ENCODE measurements at places on chromosomes 5 and 9.

DNA sequence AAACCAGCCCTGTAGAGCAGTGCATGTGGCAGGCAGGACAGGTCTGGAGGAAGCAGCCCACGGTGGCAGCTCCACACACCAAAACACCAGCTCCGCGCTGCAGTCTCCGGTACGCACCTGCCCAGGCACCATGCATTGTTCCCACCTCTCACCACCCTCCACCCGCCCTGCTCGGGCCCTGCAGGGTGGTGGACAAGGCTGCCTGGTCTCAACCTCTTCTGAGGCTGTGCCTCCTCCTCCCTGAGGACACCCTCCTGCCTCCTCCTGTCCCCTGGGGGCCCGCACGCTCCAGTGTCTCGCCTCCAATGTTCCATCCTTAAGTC lies 96.2 kb downstream of the KCNT1 start:
- DNase-seq = no peak

DNA sequence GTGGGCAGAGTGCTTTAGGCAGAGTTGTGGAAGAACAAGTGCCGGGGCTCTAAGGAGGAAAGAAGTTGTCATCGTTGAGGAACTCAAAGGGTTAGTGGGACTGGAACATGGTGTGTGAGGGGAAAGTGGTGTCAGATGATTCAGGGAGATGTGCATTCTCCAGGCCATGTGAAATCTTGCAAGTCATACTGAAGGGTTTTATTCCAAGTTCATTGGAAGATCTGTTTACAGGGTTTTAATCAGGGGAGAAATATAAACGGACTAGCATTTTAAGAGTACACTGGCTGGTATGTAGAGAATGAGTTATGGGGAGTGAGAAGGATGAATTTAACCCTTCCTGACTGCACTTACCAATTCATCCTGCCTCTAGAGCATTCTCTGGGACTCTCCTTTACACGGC lies 49.3 kb downstream of the NR2F1 start:
- DNase-seq = no peak

GRCh38 chr5:68818057-68818695 lies 275.6 kb upstream of the SLC30A5 start:
- DNase-seq = no peak

- DNase-seq = no peak
Observed at GRCh38 chr5:116225281-116225922, 140.6 kb downstream of the COMMD10 start.

GRCh38 chr5:158886957-158887356 lies 212.8 kb downstream of the EBF1 start:
- no peak for DNase-seq

GRCh38 chr5:177222269-177222668 lies 81.2 kb downstream of the RAB24 start:
- DNase-seq = no peak

DNA sequence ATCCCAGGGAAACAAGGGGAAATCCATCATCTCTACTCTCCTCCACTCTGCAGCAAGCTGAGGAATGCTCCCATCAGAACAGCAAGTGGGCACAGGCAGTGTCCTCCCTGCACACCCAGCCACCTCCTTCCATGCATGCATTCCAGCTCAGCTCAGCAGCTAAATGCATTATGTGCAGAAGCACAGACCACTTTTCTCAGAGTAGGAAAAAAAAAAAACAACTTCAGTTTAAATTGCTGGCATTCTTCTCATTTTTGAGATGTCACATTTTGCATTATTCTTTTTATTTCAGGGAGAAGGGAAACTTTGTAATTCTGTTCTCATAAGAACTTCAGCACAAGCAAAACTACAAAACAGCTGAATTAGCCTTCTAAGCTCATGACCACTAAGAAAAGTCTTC lies 312.2 kb downstream of the SEMA5A start:
- no peak for DNase-seq

- no peak for DNase-seq
Observed at GRCh38 chr9:91771027-91771426, 179.0 kb downstream of the ROR2 start.

DNA sequence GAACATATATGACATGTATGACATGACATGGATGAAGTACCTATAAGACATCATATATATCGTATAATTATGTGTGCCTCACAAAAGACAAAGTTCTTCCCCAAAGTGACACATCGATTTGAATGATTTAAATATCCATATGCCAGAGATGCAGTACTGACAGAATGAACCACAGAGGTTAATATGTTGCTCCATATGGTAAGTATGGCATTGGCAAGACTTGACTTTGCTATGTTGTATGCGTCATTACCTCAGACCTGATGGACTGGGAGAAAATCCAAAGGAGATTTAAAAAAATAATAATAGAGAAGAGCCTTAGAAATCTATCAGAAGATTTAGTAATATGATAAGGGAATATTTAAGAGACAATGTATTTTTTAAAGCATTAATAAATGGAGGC lies 263.2 kb downstream of the PJA2 start:
- no peak for DNase-seq

- DNase-seq = no peak
Observed at GRCh38 chr9:94528886-94529285, 26.0 kb upstream of the PCAT7 start.

DNA sequence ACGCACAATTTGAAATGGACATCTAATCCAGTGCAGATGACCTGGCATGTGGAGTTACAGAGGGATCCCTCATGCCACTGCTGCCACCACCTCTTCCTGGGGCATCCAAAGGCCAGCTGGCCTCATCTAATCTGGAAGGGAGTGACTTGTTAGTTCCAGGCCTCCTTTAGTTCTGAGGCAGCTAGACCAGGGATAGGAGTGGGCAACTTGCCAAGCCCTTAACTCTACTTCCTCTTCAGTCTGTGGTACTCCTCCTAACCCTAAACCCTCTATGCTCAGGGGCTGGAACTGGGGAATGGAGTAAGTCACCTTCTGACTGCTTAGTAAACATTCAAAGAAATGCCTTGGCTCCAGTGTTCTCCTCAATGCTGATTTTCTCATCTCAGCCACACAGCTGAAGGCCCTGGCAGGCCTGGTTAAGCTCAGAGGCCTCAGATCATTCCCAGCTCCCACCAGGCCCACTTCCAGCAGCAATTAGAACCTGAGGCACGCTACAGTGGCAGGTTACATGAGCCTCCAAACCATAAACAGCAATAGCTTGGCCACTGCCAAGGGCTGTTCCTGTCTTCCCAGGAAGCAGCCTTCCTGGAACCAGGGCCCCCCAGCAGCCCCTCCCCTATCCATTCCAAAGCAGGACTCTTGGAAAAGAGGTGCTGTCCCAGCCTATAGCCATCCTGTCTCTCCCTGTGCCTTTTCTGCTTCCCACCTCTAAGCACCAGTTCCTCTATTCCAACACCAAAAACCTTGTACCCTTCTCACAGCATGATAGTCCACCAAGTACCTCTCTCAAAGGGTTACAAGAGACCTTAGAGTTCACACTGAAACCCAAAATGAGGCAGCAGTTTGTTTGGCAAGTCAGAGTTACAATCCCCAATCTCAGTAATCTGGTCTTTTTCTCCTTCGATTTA lies 2.0 kb downstream of the EIF4EBP3 start:
- DNase-seq = no peak

- DNase-seq = no peak
Observed at GRCh38 chr5:163807781-163808180, 302.4 kb downstream of the MAT2B start.

GRCh38 chr5:177089825-177090641 lies 3.3 kb downstream of the FGFR4 start:
- no peak for DNase-seq

DNA sequence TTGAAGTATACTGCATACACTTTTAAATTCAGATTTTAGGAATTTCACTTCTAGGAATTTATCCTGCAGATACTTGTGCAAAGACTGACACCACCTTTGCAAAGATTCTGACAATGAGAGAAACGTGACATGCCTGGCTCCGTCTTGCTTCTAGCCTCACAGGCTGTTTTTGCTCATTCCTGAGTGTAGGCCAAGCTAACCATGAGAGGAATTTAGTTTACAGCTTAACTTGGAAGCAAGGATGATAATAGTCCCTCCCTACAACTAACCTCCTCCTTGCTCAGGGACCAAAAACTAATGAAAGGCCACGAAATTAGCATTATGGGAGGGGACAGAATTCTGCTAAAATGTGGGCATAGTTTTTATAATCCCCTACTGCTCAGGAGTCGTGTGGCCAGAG lies 31.1 kb downstream of the C5orf22 start:
- DNase-seq = no peak

- DNase-seq = no peak
Observed at GRCh38 chr5:140162781-140163180, 12.2 kb upstream of the CYSTM1 start.

DNA sequence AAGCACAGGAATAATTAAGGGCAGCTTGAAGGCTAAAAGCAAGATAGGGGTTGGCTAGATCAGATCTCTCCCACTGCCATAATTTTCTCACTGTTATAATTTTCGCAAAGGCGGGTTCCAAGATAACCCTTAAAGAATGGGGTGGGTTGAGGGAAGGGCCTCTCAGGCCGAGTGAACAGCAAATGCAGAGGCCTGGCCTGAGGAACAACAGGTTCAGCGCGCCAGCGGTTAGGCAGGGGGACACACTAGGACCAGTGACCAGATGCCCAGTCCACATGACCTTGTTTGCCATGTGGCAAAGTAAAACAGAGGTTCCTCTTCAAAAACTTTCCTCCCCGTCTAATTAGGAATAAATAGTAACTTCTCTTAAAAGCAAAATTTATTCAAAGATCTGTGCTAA lies 1.2 kb upstream of the PHAX start:
- no peak for DNase-seq

DNA sequence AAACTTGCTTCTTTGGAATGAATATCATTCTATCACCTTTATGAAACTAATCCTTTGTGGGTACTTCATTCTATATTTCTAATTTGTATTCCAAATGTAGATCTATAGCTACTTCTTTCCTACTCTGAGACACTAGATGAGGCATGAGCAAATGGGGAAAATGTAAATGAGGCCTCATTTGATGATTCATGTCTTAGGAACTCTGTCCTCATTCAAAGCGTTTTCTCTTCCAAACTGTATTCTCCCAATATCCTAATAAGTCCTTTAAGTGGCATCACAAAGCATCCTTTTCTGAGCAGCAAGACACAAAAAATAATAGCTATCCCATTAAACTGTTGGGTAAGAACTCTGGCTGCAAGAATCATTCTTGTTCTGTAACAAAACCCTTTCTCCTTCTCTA lies 56.1 kb downstream of the TTLL11 start:
- no peak for DNase-seq

GRCh38 chr5:140408750-140409241 lies 7.2 kb downstream of the ANKHD1 start:
- DNase-seq = no peak

GRCh38 chr5:107512029-107512428 lies 158.7 kb downstream of the EFNA5 start:
- no peak for DNase-seq

GRCh38 chr5:33008751-33009418 lies 297.8 kb downstream of the NPR3 start:
- DNase-seq = no peak

DNA sequence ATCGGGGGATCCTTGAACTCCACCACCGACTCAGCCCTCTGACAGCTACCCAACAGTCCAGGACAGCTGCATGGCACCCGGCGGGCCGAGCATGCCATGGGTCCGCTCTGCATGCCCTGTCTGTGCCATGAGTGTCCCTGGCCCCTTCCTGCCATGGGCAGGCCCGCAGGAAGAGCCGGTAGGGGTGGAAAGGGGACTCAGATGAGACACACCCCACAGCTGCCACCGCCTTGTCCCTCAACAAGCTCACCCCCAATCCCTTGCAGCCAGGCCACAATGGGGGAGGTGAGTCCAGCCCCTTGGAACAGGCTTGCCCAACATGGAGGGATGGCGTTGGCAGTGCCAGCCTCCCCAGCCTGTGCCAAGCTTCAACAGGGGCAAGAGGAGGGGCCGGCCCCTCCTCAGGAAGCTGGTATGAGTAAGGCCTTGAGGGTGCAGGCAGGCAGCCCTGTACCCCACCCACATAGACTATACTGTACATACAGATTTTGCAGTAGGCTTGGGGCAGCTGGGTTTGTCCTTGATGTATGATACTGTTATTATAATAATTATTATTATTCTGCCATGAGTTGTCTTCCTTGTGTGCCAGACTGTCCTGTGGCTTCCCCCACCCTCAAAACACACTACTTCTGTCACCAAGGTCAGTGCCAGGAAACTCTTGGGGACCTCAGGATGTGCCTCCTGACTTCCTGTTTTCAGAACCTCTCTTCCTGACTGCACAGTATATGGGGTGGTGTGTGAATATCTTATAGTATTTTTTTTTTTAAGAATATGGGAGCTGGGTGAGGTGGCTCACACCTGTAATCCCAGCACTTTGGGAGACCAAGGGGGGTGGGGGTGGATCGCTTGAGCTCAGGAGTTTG lies 12.0 kb upstream of the SLC34A1 start:
- no peak for DNase-seq

DNA sequence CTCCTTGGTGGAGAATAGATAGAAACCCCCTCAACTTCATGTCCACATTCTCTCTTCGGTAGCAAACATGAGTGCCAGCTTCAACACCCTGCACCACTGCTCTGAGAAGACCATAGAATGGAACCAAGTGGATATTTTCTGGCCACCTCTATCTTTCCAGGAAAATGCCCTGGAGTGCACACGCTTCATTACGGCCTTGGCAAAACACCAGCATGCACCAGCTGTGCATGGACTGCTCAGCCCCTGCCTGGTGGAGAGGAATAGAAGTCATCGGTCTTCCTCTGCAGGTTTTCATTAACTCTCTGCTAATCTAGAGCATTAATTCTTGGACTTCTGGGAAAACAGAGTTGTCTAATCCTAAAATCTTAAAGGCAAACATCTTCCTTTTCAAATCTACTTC lies 211.6 kb upstream of the TMEM161B start:
- DNase-seq = no peak

- no peak for DNase-seq
Observed at GRCh38 chr9:94861589-94862272, 135.2 kb downstream of the AOPEP start.

GRCh38 chr9:124202447-124202971 lies 55.2 kb upstream of the NEK6 start:
- DNase-seq = no peak
